ENCODE measurements at places on chromosomes 4 and X. TPM values are rescaled to one million over a fixed set of nuclear protein-coding genes. Genes with fewer than 3 reads are reported as not detected.

The PRRG1 gene
- 0.76 TPM for polyA plus RNA-seq

The GUCY1B1 gene
- 7.8 TPM for polyA plus RNA-seq

The MAGEA2B gene
- not detected for polyA plus RNA-seq

DNA sequence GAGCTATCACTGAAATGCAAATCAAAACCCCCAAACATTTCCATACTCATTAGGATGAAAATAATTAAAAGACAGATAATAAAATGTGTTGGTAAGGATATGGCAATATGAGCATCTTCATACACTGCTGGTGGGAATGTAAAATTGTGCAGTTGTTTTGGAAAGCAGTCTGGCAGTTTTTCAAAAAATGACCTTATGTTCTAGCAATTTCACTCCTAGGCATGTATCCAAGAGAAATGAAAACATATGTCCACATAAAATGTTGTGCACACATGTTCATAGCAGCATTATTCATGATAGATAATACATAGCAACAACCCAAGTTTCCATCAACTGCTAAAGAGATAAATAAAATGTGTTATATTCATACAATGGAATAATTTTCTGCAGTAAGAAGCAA, 14.8 kb upstream of the GPRASP2 start:
- H3K4me3 ChIP-seq: no peak overlapping the region
- H3K27me3 ChIP-seq: no peaks in the 10 kb centered on the region
- no peaks in the 10 kb centered on the region for H3K4me1 ChIP-seq
- no peaks in the 10 kb centered on the region for H3K36me3 ChIP-seq

DNA sequence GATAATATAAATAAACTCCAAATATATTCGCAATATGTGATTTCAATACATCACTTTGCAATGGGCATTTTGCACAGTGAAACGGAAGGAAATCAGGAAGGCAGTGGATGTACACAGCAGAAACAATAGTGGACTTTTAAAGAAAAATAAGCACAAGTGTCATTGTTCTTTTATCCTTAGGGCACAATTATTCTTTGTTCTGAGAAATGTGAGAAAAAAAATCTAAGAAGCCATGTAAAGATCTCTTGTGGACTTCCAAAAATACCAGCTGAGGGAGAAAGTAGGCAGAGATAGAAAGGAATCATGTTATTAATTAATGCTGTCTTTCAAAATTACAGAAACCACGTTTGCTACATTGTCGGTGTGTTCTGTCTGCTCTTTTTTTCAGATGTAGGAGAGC, 17.6 kb upstream of the PRRG1 start:
- H3K4me1 ChIP-seq: no peaks in the 10 kb centered on the region
- no peak overlapping the region for H3K27ac ChIP-seq
- H3K4me3 ChIP-seq: no peak overlapping the region
- H3K27me3 ChIP-seq: no peaks in the 10 kb centered on the region
- no peak for DNase-seq

The TMSB15A gene
- 3.5 TPM for polyA plus RNA-seq

GRCh38 chr4:73814679-73815078, 21.8 kb upstream of the CXCL6 start:
- H3K36me3 ChIP-seq: no peaks in the 10 kb centered on the region
- no peak overlapping the region for H3K27ac ChIP-seq
- no peak overlapping the region for H3K4me3 ChIP-seq
- no peaks in the 10 kb centered on the region for H3K27me3 ChIP-seq
- H3K4me1 ChIP-seq: no peaks in the 10 kb centered on the region

GRCh38 chrX:8849458-8849857, 48.3 kb upstream of the FAM9A start:
- no peak overlapping the region for H3K27ac ChIP-seq
- H3K4me1 ChIP-seq: no peaks in the 10 kb centered on the region
- H3K36me3 ChIP-seq: no peaks in the 10 kb centered on the region
- no peak for DNase-seq
- H3K27me3 ChIP-seq: no peaks in the 10 kb centered on the region

The RS1 gene
- not detected for polyA plus RNA-seq

DNA sequence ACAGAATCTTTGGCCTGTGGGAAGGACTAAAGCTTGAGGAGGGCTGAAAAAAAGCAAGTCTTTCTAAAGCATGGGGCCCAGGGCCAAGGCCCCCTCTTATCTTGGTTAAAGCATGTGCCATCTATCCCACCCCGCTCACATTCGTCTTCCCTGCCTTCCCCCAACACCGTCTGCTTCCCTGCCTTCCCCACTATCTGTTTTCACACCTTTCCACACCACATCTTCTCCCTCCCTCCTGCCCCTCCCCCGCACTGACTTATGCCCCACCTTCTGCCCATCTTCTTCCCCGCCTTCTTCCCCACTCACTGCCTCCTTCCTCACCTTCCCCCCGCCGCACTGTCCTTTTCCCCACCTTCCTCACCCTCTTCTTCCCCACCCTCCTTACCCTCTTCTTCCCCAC, 890 bp upstream of the NAP1L5 start:
- peaks cover 31% of the 10 kb centered on the region for H3K36me3 ChIP-seq
- no peak for DNase-seq
- H3K27me3 ChIP-seq: no peaks in the 10 kb centered on the region
- no peak overlapping the region for H3K4me3 ChIP-seq

DNA sequence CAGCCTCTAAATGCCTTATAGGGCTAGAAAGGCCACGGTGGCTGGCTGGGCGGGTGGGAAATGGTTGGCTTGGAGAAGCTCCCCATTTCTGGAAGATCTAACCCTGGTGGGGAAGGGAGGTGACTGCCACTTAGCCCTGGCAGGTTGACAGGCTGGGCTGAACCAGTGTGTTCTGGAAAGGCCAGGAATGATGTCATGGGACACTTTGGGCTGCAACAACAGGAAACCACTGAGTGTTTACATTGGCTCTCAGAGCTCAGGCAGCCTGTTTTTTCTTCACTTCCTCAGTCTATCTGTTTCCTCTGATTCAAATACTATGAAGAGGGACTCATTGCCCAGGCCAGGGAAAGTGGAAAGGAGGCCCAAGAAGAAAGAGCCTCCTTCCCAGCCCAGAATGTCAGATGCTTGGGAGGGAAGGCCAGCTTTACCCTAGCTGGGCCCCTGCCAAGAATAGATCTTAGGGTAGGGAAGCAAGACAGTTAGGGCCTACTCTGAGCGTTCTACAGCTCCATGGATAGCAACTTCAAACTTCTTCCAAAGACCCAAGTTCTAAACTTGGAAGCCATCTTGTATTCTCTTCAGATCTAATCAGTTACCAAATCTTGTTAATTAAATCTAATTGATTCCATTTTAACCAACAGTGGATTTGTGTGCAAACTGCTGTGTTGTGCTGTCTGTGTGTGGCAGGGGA, 65.8 kb upstream of the MSN start:
- H3K36me3 ChIP-seq: no peaks in the 10 kb centered on the region
- H3K4me1 ChIP-seq: peaks cover 23% of the 10 kb centered on the region
- peak; percentile 85 for DNase-seq
- no peak overlapping the region for H3K4me3 ChIP-seq

GRCh38 chrX:112834031-112834845, 6.4 kb downstream of the AMOT start:
- H3K27ac ChIP-seq: no peak overlapping the region
- peaks cover 2% of the 10 kb centered on the region for H3K27me3 ChIP-seq
- H3K4me1 ChIP-seq: no peaks in the 10 kb centered on the region
- no peak overlapping the region for H3K4me3 ChIP-seq
- no peaks in the 10 kb centered on the region for H3K36me3 ChIP-seq

DNA sequence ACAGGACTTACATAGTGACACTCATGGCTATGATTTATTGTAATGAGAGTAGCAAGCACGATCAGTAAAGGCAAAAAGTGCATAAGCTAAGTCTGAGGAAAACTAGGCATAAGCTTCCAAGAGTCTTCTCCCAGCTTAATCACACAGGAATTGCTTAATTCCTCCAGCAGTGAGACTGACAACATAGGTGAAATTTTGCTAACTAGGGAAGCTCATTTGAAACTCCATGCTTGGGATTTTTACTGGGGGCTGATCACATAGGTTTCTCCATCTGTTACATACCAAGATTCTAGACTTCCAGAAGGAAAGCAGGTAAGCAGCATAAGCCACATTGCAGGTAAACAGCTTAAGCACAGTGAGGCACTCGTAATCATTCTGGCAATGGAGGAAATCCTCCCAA, 71.8 kb upstream of the FHDC1 start:
- H3K27me3 ChIP-seq: no peaks in the 10 kb centered on the region
- DNase-seq: no peak
- H3K36me3 ChIP-seq: peaks cover 4% of the 10 kb centered on the region
- H3K4me1 ChIP-seq: no peaks in the 10 kb centered on the region
- H3K27ac ChIP-seq: no peak overlapping the region

The MSL3 gene
- 22.3 TPM for polyA plus RNA-seq

The FMR1NB gene
- polyA plus RNA-seq: not detected

- peaks cover 4% of the 10 kb centered on the region for H3K27me3 ChIP-seq
- H3K27ac ChIP-seq: no peak overlapping the region
- no peaks in the 10 kb centered on the region for H3K4me1 ChIP-seq
- no peaks in the 10 kb centered on the region for H3K36me3 ChIP-seq
Observed at GRCh38 chrX:54411732-54412131, 28.5 kb upstream of the TSR2 start.

DNA sequence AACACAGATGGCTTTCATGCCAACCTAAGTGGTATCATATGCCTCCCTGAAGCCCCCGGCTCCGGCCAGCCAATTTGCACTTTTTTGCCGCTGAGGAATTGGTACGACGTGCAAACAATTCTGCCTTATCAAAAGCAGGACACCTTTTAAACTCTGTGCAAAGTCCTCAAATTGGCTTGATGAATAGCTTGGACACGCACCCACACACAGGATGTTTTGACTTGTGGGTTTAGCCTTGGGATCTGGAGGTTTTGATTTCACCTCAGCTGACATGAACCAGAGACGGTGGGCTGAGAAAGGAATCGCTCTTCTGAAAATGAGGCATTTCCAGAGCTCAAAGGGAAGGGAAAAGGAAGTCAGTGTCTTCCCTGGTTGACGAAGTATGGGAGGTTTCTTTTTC, 110.8 kb upstream of the SHOX start:
- no peaks in the 10 kb centered on the region for H3K4me1 ChIP-seq
- no peaks in the 10 kb centered on the region for H3K36me3 ChIP-seq
- no peak for DNase-seq
- peaks cover 9% of the 10 kb centered on the region for H3K27me3 ChIP-seq

The CENPVL1 gene
- polyA plus RNA-seq: not detected

DNA sequence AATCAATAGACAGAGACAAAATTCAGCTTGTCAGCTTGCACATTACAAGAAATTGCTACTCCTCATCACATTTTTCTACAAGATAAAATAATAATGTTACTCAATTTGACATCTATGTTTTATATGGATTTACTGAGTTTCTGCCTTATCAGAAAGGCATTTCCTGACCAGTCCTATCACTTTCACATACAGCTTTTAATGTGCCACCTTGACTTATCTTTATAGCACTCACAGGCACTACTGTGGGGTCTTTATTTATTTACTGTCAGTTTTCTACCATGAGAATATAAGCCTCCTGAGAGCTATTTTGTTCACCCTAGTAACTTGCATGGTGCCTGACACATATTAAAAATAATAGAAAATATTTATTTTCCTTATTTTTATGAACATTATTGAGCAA, 6.0 kb downstream of the NDST4 start:
- no peaks in the 10 kb centered on the region for H3K36me3 ChIP-seq
- no peaks in the 10 kb centered on the region for H3K27me3 ChIP-seq
- no peak overlapping the region for H3K27ac ChIP-seq
- no peak for DNase-seq

DNA sequence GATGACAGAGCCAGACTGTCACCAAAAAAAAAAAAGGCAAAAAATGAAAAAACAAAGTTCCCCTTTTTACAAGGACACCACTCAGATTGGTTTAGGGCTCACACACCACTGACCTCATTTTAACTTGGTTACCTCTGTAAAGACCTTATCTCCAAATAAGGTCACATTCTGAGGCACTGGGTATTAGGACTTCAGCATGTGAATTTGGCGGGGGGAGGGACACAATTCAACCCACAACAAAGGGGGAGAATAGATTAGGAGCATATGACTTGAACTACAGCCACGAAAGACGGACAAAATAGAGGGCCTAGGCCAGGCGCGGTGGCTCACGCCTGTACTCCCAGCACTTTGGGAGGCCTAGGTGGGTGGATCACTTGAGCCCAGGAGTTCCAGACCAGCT, 31.0 kb upstream of the ARAF start:
- DNase-seq: no peak
- H3K4me1 ChIP-seq: no peaks in the 10 kb centered on the region
- H3K27ac ChIP-seq: no peak overlapping the region
- H3K27me3 ChIP-seq: no peaks in the 10 kb centered on the region

DNA sequence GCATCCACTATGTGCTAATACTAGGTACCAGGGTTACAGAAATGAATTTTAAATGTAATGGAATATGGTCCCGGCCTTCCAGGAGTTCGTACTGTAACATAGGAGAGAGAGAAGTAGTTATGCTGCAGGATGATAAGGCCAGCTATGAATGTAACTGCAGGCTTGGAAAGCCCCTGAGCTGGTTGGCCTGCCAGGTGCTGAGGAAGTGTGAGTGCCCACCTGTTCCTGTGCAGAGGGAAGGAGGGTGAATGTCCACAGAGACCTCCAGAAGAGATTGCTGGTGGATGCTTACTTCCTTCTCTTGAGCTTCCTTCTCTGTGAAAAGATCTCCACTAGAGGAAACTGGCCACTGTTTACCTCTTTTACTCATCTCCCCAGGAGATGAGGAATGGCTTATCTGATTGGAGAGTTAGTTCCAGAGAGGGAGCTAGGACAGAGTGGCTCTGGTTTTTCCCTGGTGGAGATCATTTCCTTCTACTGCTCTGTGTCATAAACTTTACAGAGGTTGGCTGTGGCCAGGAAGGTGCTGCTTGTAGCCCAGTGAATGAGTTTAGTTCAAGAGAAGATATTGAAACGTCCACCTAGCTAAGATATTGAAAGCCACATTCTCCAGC, 114.0 kb upstream of the LNX1 start:
- DNase-seq: no peak
- no peaks in the 10 kb centered on the region for H3K27me3 ChIP-seq

DNA sequence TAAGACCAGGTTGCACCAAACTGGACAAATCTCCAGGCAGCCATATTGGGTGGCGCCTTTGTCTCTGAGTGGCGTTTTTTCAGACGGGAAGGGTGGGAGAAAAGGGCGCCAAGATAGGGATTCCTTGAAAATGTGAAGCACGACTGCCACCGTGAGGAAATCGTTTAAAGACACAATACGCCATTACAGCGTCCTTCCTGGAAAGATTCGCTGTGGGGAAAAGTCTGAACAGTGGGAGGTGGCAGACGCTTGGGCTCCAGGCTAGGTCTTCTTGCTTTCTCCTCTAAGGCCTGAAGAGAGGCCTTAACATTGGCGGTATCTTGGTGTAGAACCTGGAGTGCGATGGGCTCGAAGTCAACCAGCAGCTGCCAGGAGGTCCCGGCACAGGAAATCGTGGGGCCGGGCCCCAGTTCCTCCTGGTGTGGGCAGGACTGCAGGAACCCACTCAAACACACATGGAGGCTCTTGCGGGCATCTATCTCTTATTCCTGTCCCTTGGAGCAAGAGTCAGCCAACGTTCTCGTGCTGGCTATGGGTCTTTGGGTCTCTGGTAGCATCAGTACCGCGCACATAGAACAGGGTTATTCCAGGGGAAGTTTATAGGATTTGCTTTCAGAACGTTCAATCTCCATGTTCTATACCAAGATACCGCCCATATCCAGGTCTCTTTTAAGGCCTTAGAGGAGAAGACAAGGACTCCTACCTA, 208.8 kb downstream of the OR13H1 start:
- H3K27ac ChIP-seq: no peak overlapping the region
- H3K4me1 ChIP-seq: peaks cover 9% of the 10 kb centered on the region
- no peaks in the 10 kb centered on the region for H3K27me3 ChIP-seq
- H3K4me3 ChIP-seq: peak overlapping the region; percentile 60
- H3K36me3 ChIP-seq: no peaks in the 10 kb centered on the region

- no peak overlapping the region for H3K4me3 ChIP-seq
- no peak overlapping the region for H3K27ac ChIP-seq
- peaks cover 3% of the 10 kb centered on the region for H3K36me3 ChIP-seq
- no peak for DNase-seq
- no peaks in the 10 kb centered on the region for H3K27me3 ChIP-seq
Observed at GRCh38 chr4:86924811-86925210, 10.0 kb upstream of the AFF1 start.

Measured in stomach (tissue), 19 donors.